ENCODE measurements at places on chromosomes 1 and 21.

- DNase-seq: no peak
Observed at GRCh38 chr1:53080041-53080440, 18.0 kb downstream of the PODN start.

DNA sequence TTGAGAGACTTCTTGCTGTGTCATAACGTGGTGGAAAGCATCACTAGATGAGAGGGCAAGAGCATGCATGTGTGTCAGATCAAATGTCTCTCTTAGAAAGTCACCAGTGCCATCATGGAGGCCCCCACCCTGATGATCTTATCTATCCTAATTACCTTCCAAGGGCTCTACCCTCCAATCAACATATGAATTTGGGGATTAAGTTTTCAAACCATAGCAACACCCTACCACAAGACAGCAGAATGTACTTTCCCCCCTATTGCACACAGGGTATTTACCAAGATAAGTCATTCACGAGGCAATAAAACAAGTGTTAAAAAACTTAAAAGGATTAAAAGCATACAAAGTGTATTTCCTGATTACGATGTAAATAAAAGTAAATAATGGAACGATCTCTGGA, 515.6 kb downstream of the LMO4 start:
- no peak for DNase-seq

- no peak for DNase-seq
Observed at GRCh38 chr21:16404776-16405175, 675.0 kb downstream of the USP25 start.

- no peak for DNase-seq
Observed at GRCh38 chr21:41029571-41029970, 138.4 kb upstream of the BACE2 start.

- no peak for DNase-seq
Observed at GRCh38 chr1:67711158-67711854, 26.3 kb downstream of the GADD45A start.

- no peak for DNase-seq
Observed at GRCh38 chr1:189899686-189900425, 577.8 kb downstream of the BRINP3 start.

- no peak for DNase-seq
Observed at GRCh38 chr21:42242611-42243010, 23.7 kb downstream of the ABCG1 start.

DNA sequence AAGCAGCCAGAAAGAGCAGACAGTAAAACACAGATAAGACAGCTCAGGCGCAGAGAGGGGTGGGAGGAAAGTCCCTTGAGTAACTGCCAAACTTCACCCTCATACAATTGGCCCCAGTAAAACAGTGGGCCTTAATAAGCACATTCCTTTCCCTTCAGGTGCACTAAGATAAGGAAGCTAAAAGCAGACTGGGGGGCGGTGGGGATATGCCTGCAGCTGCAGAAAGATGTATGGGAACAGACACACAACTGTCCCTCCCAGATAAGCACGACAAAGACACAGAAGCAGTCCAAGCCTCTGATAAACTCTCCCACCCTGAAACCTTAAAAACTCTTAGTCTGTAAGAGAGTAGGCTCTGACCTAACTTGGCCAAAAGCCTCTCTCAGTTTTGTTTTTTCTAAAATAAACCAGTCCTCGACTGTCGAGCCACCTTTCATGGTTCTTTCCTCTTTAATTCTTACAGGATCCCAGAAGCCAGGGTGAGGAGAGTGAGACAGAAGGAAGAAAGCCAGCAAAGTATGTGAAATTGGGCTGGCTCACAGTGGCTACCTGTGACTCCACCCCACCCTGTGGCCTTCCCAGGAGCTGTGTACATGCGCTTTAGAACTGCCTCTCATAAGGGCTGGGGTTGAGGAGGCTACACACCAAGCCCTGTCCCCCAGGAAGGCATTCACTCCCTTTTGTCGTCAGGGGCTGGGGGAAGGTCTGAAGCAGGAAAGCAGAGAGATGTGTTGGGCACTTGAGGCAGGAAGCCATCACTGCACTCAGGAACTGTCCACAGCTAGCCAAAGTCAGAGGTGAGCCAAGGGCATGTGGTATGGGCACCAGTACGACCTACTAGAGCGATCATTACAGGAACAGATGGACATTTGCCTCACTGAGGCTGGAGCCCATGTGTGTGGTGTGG, 4.6 kb downstream of the PGLYRP4 start:
- DNase-seq: no peak

- no peak for DNase-seq
Observed at GRCh38 chr21:28489821-28490350, 502.8 kb downstream of the LTN1 start.

- no peak for DNase-seq
Observed at GRCh38 chr1:229258757-229259060, 12.2 kb upstream of the RAB4A start.

DNA sequence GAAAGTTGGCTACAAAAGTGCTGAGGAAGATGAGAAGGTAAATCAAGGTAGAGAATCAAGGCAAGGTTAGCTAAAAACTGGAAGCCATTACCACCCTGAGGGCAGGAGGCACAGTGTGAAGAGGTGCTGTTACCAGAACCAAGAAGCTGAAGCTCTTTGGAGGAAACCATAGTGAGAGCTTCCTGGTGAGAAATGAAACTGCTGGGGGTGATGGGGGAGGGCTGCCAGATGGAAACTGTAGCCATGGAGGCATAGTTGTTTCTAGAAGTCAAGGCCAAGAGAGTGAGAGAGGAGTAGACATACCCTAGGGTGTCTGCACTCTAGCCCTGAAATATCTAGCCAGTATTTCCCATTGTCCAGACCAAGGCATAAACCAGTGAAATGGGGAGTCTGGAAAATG, 28.7 kb downstream of the IFI44 start:
- DNase-seq: no peak

DNA sequence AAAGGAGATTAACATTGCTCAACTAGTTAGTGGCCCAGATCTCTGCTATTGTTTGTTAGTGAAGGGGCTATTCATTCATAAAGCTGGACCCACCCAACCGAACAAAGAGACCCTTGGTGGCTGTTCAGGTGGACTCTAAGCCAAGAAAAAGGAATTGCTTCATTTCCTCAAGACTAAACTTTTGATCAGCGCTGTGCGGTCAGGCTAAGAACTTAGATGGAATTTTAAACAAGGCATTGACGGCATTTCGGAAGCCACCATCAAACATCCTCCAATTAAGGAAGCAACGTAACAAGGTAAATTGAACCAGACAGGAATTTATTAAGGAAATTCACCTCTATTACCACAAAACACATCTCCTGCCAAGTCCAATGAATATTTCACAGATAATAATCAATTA, 19.9 kb upstream of the SHCBP1L start:
- DNase-seq: no peak
